ENCODE measurements at places on chromosomes 1 and 21. TPM values are rescaled to one million over a fixed set of nuclear protein-coding genes. Genes with fewer than 3 reads are reported as not detected.
A peak's percentile ranks its signal among the peaks of the same experiment; 100 is the strongest.

DNA sequence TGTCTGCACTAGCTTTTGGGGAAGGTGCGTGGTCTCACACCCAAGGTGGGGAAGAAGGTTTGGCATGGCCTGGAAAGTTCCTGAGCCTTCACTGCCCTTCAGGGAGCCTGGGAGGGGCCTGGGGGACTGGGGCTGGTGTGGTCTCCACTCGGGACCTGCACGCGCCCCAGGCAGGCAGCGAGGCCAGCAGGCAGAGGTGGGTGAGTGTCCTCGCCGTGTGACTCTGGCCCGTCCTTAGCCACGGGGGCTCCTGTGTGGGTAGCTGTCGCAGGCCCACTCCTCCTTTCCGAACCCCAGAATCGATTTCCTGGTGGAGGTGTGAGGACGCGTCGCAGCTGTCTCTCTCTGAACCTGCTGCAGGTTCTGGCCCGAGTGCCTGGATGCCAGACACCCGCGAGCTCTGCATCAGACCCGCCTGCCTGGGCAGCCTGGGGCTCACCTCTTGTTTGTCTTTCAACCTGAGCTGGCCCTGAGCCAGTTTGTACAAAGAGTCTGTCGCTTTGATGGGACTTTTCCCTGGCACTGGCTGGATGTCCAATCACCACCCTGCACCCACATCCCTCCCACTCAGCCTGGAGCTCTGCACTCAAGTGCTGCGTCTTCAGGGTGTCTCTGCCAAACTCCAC lies 36.0 kb upstream of the SLC19A1 start:
- H3K4me3 ChIP-seq, result no peak overlapping the region
- DNase-seq, result peak; percentile 74
- H3K27me3 ChIP-seq, result no peaks in the 10 kb centered on the region
- H3K4me1 ChIP-seq, result no peaks in the 10 kb centered on the region
- no peak overlapping the region for H3K27ac ChIP-seq
- H3K36me3 ChIP-seq, result no peaks in the 10 kb centered on the region

DNA sequence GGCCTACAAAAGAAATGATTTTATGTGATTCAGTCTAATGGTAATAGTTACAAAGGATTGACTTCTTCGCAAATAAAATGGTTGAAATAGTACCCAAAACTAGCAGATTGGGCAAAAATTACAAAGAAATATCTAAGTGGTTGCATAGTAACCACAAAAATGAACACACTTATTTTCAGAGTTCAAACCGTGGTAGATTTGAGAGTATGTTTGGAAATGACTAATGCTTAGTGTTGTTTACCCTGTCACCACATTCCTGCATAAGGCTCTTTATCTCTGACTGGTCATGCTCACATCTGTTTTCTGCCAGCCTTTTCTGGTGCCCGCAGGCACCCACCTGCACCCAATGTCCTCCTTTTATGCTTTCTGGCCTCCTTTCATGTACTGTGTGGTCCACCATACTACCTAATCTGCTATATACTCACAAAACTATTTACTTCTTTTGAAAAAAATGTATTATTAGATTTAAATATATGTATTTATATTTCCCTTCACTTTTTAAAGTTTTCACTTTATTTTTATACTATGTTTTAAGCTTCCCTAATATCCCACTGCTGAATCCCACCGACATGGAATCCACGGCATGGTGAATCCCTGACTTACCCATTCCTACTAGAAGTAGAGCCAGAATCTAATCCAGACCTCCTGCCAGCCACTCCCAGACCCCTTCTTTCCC lies 30.3 kb downstream of the PTPRC start:
- H3K27me3 ChIP-seq, result no peaks in the 10 kb centered on the region
- peak overlapping the region; percentile 27 for H3K27ac ChIP-seq
- DNase-seq, result no peak
- no peaks in the 10 kb centered on the region for H3K36me3 ChIP-seq
- H3K4me1 ChIP-seq, result no peaks in the 10 kb centered on the region
- H3K4me3 ChIP-seq, result no peak overlapping the region

KCNK2 gene
- total RNA-seq, result 0.26 TPM

DNA sequence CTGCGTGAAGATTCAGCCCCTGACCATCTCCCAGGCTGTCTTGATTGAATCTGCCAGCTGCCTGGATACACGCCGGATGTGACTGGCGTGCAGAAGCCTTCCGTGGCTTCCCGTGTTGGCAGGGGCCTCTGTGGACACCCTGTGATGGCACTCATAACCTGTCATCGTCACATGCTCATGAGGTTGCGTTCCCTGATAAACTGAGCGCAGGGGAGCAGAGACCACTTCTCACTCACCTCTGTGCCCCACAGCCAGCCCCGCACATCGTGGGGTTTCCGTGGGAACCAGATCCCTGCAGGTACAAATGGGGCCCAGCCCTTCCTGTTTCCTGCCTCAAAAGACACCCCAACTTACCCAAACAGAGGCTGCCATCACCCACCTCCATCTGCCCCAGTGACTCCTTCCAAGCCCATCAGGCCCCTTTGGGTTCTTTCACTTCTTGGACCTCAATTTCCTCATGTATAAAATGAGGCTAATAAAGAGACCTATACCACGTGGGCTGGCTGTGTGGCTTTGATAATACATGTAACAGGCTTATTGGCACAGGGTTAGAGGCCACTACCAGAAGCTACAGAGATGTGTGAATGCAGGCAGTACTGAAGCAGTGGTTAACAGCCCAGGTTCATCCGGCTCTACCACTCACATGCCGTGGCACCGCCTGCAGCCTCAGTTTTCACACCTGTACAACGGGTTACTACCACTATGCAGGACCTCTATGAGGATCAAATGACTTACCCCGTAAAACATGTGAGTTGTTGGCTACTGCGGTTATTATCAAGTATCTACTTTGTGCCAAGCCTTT lies 23.6 kb downstream of the HTR6 start:
- no peaks in the 10 kb centered on the region for H3K4me1 ChIP-seq
- no peak for DNase-seq
- H3K27ac ChIP-seq, result no peak overlapping the region
- no peaks in the 10 kb centered on the region for H3K27me3 ChIP-seq

- H3K27ac ChIP-seq, result no peak overlapping the region
- H3K36me3 ChIP-seq, result no peaks in the 10 kb centered on the region
- H3K27me3 ChIP-seq, result no peaks in the 10 kb centered on the region
These were observed 120.4 kb upstream of the PTGFR start for GRCh38 chr1:78370356-78370755.

DNA sequence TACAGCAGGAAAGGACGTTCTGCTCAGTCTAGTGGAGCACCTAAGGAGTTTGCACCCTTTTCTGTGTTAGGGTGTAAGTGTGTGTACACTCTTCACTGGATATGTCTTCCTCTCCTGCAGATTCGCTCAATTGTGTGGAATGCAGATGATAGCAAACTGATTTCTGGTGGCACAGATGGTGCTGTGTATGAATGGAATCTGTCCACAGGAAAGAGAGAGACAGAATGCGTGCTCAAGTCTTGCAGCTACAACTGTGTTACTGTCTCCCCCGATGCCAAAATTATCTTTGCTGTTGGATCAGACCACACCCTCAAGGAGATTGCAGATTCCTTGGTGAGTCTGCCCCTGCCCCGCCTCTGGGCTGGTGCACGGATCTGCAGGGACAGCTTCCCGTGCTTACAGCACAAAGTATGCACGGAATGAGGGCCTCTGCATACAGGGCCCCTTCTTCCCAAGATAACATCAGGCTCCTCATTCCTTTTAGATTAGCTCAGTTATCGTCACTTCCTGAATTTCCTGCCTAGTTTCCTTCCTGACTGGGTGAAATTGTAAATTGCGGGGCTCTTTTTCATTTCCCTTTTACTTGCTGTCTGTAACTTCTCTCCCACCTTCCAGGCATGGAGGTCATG lies 34.6 kb downstream of the CFAP57 start:
- H3K27ac ChIP-seq, result peak overlapping the region; percentile 70
- peaks cover 19% of the 10 kb centered on the region for H3K4me1 ChIP-seq
- DNase-seq, result peak; percentile 72
- no peaks in the 10 kb centered on the region for H3K36me3 ChIP-seq
- H3K27me3 ChIP-seq, result no peaks in the 10 kb centered on the region

CDC42BPA gene
- total RNA-seq, result 41.8 TPM

DNA sequence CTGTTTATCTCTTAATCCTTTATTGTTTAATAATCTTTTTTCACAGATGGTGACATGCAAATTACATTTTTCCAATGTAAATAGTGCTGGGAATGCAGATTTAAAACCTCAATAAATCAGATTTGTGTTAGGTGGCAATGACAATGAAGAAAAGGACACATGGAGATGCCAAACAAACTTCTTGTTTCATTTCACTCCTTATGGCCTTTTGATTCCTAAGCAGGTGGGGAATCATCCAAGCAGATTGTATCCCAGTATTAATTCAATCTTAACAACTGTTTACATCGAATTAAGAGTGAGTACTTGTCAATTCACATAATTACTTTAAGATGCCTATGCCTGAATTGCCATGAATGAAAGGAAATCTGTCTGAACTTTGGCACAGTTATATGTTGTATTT lies 98.9 kb upstream of the RGS18 start:
- H3K27ac ChIP-seq, result no peak overlapping the region
- no peaks in the 10 kb centered on the region for H3K36me3 ChIP-seq
- no peaks in the 10 kb centered on the region for H3K4me1 ChIP-seq
- H3K4me3 ChIP-seq, result no peak overlapping the region
- no peaks in the 10 kb centered on the region for H3K27me3 ChIP-seq
- DNase-seq, result no peak

ADORA1 gene
- total RNA-seq, result 4.1 TPM

GRCh38 chr1:158357441-158357840 lies 3.7 kb downstream of the CD1E start:
- H3K27ac ChIP-seq, result no peak overlapping the region
- H3K27me3 ChIP-seq, result no peaks in the 10 kb centered on the region
- no peaks in the 10 kb centered on the region for H3K36me3 ChIP-seq
- no peak for DNase-seq

DNA sequence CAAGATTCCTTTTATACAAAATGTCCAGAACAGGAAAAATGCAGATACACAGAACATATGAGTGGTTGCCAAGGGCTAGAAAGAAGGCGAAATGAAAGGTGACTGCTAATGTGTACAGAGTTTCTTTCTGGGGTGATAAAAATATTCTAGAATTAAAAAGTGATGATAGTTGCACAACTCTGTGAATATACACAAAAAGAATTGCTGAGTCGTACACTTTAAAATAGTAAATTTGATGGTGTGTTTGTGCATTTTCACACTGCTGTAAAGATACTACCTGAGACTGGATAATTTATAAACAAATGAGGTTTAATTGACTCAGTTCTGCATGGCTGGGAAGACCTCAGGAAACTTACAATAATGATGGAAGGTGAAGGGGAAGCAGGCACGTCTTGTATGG lies 23.9 kb downstream of the KLHDC7A start:
- H3K4me1 ChIP-seq, result no peaks in the 10 kb centered on the region
- H3K27me3 ChIP-seq, result no peaks in the 10 kb centered on the region
- no peak for DNase-seq
- no peak overlapping the region for H3K27ac ChIP-seq
- H3K36me3 ChIP-seq, result no peaks in the 10 kb centered on the region
- no peak overlapping the region for H3K4me3 ChIP-seq

DNA sequence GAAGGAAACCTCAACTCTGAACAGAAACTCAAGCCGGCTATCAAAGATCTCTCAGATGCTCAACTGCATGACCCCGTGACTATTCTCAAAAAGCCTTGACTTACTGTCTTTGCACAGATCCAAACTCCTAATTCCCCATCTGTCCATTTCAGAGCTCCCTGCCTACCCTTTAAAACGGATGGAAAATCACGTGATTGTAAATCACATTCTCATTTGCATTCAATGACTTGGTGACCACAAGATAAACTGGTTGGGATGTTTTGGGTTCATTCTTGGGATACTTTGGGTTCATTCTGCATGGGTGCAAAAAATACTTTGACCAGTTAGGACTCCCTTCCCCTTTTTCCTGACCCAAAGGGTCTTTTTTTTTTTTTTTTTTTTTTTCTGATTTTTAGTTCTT lies 41.3 kb upstream of the RUNX1 start:
- DNase-seq, result no peak
- no peaks in the 10 kb centered on the region for H3K4me1 ChIP-seq
- H3K27ac ChIP-seq, result no peak overlapping the region
- H3K4me3 ChIP-seq, result no peak overlapping the region
- H3K27me3 ChIP-seq, result no peaks in the 10 kb centered on the region
- H3K36me3 ChIP-seq, result no peaks in the 10 kb centered on the region

DNA sequence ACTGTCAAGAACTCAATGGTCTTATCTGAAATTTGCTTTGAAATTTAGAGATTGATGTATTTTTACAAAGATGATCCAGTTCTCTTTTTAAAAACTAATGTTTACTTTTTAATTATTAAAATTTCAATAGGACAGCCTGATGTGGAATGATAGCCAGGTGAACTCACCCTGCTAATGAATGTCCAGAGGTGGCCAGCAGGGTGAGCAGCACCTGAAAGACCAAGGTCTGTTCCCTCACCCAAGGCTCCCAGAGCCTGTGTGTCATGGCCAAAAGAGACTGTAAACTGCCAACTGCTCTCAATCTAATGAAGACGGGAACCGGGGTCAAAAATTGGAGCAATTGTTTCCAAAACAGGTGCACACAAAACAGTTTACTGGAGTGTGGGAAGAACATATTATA lies 340.4 kb downstream of the DISC1 start:
- H3K4me3 ChIP-seq, result no peak overlapping the region
- H3K36me3 ChIP-seq, result no peaks in the 10 kb centered on the region
- no peak for DNase-seq
- H3K4me1 ChIP-seq, result no peaks in the 10 kb centered on the region
- H3K27ac ChIP-seq, result no peak overlapping the region
- H3K27me3 ChIP-seq, result no peaks in the 10 kb centered on the region

- H3K27ac ChIP-seq, result no peak overlapping the region
- H3K4me3 ChIP-seq, result no peak overlapping the region
- no peaks in the 10 kb centered on the region for H3K4me1 ChIP-seq
- no peaks in the 10 kb centered on the region for H3K36me3 ChIP-seq
- DNase-seq, result no peak
These were observed 124.3 kb downstream of the DISC1 start for GRCh38 chr1:231750818-231751362.

DNA sequence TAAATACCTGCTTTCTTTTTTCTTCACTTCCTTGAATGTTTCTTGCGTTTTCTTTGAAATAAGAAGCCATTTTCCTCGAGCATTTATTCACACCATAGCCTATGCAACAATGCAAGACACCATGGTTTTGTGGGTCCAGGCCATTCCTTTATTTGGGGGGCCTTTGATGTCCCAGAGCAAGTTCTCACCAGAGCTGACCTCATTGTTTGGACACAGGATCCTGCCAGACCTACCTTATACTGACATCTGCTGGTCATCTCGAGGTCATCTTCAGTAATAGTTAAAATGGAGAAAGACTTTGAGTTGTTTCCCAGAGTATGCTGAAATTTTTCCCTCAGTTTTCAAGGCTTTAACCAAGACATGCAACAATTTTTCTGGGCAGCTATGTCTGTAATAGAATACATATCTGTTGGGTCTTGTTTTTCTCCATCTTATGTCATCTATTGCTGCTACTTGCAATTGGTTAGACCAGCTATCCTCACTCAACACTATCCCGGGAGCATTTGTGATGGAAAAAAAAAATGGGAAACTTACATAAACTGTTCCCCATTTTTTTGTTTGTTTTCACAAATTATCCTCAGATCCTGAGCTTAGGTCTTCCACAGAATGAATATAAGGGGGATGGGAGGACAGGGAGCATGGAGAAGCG lies 34.0 kb upstream of the BACE2 start:
- no peaks in the 10 kb centered on the region for H3K4me1 ChIP-seq
- H3K36me3 ChIP-seq, result no peaks in the 10 kb centered on the region
- no peak for DNase-seq

All from upper lobe of right lung (tissue), 1 donor.